SJCRH30 (cell line): ENCODE measurements at places on chromosomes 16 and 17. TPM values are rescaled to one million over a fixed set of nuclear protein-coding genes. Genes with fewer than 3 reads are reported as not detected.

The FKBP10 gene
- total RNA-seq = 61.4 and 72.2 TPM in 2 replicates

DNA sequence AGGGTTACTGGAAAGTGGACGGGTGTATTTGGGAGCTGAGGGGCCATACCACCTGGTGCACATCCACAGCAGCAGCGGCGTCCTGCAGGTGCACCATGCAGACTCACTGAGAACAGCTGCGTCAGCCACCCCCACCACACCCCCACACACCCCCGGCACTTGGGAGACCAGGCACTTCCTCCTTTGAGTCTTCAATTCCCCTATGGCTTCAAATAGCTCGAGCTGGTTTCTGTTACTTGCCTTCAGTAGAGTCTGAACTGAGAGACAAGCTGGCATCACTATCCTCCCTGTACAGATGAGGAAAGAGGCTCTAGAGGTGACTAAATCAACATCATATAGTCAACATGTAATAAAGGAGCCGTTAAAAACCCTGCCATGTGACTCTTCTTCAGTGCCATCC, 15.4 kb downstream of the CUEDC1 start:
- no peak overlapping the region for H3K4me3 ChIP-seq
- no peaks in the 10 kb centered on the region for H3K27me3 ChIP-seq
- no peaks in the 10 kb centered on the region for H3K36me3 ChIP-seq
- H3K27ac ChIP-seq = peak overlapping the region; percentile 12; the same call in 1 of the 2 replicates
- DNase-seq = no peak
- H3K4me1 ChIP-seq = peaks cover 59% of the 10 kb centered on the region

- H3K36me3 ChIP-seq = peaks cover 5% of the 10 kb centered on the region
- no peak overlapping the region for H3K27ac ChIP-seq
- H3K4me3 ChIP-seq = no peak overlapping the region
- no peak for DNase-seq
- peaks cover 4% of the 10 kb centered on the region; the same call in 1 of the 2 replicates for H3K4me1 ChIP-seq
- no peaks in the 10 kb centered on the region for H3K27me3 ChIP-seq
These were observed 3.9 kb upstream of the SRCAP start for GRCh38 chr16:30694926-30695693.

The KATNB1 gene
- 35.2 and 38.9 TPM in 2 replicates for total RNA-seq

The TPPP3 gene
- 34.6 and 38.3 TPM in 2 replicates for total RNA-seq

The PLLP gene
- total RNA-seq = 0.30 and 0.49 TPM in 2 replicates

The ITGB4 gene
- 4.3 and 8.8 TPM in 2 replicates for total RNA-seq

DNA sequence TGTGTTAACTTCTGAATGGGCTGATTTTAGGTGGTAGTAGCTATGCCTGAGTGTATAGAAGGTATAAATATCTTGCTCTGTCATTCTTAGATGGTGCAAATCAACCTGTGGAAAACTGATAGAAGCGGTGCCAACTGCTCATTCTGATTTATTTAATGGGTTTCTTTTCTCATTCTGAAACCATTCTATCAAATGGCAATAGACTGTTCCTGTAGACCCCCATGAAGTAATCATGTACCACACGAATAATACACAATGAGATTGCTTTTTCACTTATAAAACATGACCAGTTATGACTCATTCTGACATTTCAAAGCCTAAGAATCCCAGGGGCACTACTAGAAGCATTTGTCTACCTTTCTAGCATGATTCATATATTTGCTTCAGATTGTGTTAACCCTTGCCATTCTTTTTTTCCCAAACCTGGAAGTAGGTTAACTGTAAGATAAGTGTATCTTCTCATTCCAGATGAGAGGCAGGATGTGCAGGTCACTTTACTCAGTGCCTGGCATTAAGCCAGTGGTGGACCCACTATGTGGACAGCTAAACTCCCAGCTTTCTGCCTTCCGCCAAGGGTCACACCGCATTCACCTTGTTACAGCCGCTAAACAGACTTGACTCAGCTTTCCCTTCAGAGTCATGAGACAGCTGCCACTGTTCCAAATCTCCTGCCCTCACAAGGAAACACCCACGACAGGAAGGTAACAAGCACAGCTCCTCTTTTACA, 16.4 kb upstream of the SLC16A11 start:
- no peak for DNase-seq
- no peaks in the 10 kb centered on the region for H3K36me3 ChIP-seq
- H3K4me1 ChIP-seq = no peaks in the 10 kb centered on the region
- H3K27ac ChIP-seq = no peak overlapping the region
- H3K4me3 ChIP-seq = no peak overlapping the region
- H3K27me3 ChIP-seq = no peaks in the 10 kb centered on the region

The C17orf50 gene
- total RNA-seq = not detected in 2 replicates

GRCh38 chr16:4086153-4086552, 30.1 kb downstream of the ADCY9 start:
- no peak for DNase-seq
- peaks cover 18% of the 10 kb centered on the region for H3K4me1 ChIP-seq
- H3K27me3 ChIP-seq = no peaks in the 10 kb centered on the region
- H3K27ac ChIP-seq = no peak overlapping the region

DNA sequence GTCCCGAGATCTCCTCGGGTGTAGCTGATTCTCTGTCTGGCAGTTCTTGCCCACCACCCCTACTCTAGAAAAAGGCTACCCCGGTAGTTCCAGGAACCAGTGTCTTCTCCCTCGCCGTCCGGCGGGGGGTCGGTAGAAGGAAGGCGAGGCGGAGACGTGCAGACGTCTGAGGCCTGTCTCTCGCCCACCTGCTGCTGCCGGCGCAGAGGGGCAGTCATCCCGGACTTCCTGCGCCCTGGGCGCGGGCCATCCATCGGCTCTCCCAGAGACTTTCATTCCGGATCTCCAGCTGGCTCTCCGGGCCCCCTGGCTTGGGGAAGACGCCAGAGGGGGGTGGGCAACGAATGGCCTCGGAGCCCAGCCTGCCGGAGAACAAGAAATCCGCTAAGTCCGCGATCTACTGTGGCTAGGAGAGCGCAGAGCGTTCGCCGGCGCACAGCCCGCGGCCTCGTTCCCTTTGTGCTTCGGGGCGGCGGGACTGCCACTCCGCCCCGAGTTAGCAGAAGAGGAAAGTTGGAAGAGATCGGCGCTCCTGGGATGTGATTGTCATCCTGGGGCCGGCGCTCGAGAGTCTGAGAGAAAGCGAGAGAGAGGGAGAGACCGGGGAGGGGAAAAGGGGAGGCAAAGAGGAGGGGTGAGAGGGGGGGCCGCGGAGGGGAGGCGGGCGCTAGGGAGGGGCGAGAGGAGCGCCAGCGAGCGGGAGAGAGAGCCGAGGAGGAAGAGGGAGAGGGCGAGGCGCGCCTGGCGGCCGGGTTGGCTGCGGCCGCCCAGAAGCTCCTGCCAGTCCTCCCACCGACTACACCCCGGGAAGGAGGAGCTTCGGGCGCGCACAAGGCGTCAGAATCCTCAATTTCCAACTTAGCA, at the start of gene IRX5:
IRX5 (plus strand) TSS at position 861 of the 864 bp plus-strand sequence. CDS start 334 bp downstream, outside the sequence.
- peaks cover 23% of the 10 kb centered on the region for H3K36me3 ChIP-seq
- H3K27ac ChIP-seq = peak within 1 kb of the TSS; percentile 67
- peak within 1 kb of the TSS; percentile 99 for H3K4me3 ChIP-seq
- H3K27me3 ChIP-seq = no peaks in the 10 kb centered on the region
- peak; percentile 97 for DNase-seq

GRCh38 chr17:5396612-5397011, 22.9 kb downstream of the NUP88 start:
- no peak for DNase-seq
- H3K27me3 ChIP-seq = no peaks in the 10 kb centered on the region
- H3K27ac ChIP-seq = no peak overlapping the region

GRCh38 chr17:49610883-49611584, 35.4 kb downstream of the NXPH3 start:
- DNase-seq = no peak
- peaks cover 20% of the 10 kb centered on the region for H3K36me3 ChIP-seq
- no peak overlapping the region for H3K4me3 ChIP-seq
- H3K4me1 ChIP-seq = no peaks in the 10 kb centered on the region
- no peak overlapping the region for H3K27ac ChIP-seq

GRCh38 chr16:55401046-55401445, 77.0 kb downstream of the IRX6 start:
- H3K4me1 ChIP-seq = peaks cover 29% of the 10 kb centered on the region
- H3K27ac ChIP-seq = peak overlapping the region; percentile 45
- H3K4me3 ChIP-seq = no peak overlapping the region
- DNase-seq = peak; percentile 94

- peak within 1 kb of the TSS; percentile 69 for H3K4me3 ChIP-seq
- H3K27ac ChIP-seq = peak within 1 kb of the TSS; percentile 82
- peaks cover 13% of the 10 kb centered on the region; the same call in 1 of the 2 replicates for H3K4me1 ChIP-seq
- DNase-seq = peak; percentile 96
These were observed at the start of gene TIMP2 for GRCh38 chr17:78925234-78925633. TIMP2 (minus strand) TSS chr17:78925387; CDS start chr17:78925088, 299 bp downstream.

The OTOP2 gene
- total RNA-seq = not detected in 2 replicates

The CACNA1H gene
- total RNA-seq = 1.4 and 1.7 TPM in 2 replicates

DNA sequence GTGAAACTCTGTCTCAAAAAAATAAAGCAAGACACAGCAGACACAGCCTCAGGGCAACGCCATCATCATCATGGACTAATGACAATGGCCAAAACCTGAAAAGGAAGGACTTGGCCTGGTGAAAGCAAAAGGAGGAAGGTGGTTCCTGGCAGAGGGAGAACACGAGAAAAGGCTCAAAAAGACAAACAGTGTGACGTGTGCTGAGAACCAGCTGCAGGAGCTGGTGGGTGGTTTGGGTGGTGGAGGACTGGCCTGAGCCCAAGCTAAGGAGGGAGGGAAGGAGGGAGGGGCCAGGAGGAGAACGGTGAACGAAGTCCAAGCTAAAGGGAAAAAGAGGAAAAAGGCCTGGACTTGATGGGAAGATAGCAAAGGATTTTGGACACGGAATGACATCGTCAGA, 85.1 kb downstream of the SLC39A11 start:
- H3K27ac ChIP-seq = no peak overlapping the region
- H3K4me3 ChIP-seq = no peak overlapping the region
- no peaks in the 10 kb centered on the region for H3K36me3 ChIP-seq
- no peaks in the 10 kb centered on the region; the same call in 1 of the 2 replicates for H3K27me3 ChIP-seq
- no peaks in the 10 kb centered on the region for H3K4me1 ChIP-seq

GRCh38 chr17:13346996-13347762, 254.6 kb downstream of the HS3ST3A1 start:
- H3K4me1 ChIP-seq = no peaks in the 10 kb centered on the region; the same call in 1 of the 2 replicates
- H3K36me3 ChIP-seq = no peaks in the 10 kb centered on the region
- peak overlapping the region; percentile 51 for H3K27ac ChIP-seq
- H3K4me3 ChIP-seq = no peak overlapping the region
- peak; percentile 54 for DNase-seq
- H3K27me3 ChIP-seq = no peaks in the 10 kb centered on the region

DNA sequence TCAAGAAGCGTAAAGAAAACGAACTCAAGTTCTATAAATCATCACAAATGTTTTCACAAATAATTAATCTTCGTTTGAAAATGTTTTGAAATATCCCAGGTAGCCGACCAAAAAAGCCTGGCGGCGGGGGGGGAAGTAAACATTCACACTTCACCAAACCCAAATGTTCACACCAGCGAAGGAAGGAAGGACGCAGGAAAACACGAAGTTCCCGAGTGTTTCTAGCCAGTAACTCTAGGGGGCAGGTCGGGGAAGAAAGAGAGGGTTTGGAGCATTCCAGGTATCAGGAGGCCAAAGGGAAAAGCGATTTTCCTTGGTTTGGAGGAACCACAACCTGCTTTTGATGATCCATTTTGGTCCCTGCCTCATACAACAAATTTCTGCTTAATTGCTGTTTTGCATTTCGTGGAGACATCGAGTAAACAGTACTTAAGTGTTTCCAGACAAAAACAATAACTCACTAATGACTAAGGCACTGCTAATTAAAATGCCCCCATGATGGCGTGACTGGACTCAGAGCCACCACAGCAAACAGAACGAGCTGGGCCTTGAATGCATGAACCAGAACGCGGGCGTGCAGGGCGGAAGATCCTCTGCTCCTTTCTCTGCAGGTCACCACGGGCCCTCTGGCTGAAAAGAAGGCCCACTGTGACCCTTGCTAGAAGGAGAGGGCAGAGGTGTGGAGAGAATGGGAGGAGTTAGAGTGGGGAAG, 16.6 kb downstream of the ZFHX3 start:
- no peak for DNase-seq
- no peak overlapping the region; the same call in 1 of the 2 replicates for H3K27ac ChIP-seq
- H3K4me1 ChIP-seq = peaks cover 46% of the 10 kb centered on the region
- no peaks in the 10 kb centered on the region for H3K27me3 ChIP-seq
